T-helper 22 cell (primary cell): ENCODE measurements at places on chromosomes 1 and 21.

- no peak for DNase-seq
Measured at GRCh38 chr1:2413495-2414296, 1.3 kb upstream of the PEX10 start.

DNA sequence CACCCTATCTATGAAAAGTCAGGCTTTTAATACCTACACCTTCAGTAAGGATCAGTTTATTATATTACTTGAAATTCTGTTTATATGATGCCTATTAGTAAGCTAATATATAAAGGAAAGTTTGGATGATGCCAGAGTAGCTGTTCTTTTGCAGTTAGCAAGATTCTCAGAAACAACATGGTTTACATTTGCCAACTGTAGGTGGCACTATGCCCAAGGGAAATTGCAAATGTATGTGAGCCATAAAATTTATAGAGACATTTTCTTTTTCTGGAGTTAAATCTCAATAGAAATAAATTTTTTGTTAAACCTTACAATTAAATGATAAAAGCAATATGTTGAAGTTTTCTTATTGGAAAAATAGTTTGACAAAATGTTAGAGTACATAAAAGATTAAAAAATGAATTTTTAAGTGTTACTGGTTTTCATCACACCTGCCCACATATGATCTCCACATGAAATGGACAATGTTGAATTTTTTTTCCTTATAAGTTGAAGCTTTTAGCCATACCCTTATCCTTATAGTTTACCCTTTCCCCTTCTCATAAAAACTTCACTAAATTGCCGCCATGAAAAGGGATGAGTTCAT lies 32.1 kb upstream of the EPHX4 start:
- no peak for DNase-seq

DNA sequence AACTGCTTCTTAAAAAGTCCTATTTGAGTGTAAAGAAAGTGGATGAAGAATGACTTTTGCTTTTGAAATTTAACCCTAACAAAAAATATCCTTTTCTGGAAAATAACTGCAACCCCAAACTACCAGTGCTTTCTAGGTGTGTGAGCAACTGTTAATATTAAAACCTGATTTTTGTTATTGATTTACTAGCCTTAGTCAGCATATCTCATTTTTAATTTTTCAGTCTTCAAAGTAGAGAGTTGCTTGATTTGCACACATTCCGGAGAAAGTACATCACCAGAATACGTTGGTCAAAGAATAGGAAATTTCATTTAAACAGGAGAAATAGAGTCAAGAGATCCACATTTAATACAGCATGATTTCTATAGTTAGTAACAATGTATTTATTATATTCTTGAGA lies 141.8 kb upstream of the ADAMTS5 start:
- no peak for DNase-seq

- DNase-seq = no peak
Measured at GRCh38 chr1:197903196-197903514, 725 bp downstream of the C1orf53 start.

DNA sequence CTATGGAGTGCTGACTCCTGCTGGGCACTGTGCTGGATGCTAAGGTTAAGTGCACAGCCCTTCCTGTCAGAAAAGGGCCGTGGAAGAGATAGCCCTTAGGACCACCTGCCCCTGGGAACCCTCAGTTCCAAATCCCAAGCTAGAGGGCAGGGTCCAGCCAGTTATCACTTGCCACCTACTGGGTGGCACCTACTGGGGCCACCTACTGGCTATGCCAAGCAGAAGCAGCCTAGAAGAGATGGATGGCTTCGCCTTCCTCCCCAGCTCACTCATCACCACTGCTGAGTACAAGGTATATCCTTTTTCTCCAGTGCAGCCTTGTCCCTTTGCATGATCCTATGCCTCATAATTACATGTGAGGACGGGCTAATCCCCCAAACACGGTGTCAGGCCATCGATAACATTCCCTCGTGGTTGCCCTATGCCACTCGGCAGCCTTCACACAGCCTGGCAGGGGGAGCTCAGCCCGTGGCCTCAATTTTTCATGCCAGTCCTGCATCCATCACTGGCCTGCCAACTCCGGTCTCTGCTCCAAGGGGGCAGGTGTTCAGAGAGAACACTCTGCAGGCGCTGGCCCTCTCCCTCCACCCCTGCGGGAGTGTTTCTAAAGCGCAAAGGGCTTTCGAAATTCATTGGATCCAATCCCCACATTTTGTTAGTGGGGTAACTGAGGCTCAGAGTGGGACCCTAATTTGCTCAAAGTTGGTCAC lies 49.0 kb downstream of the SYT2 start:
- DNase-seq = no peak

- DNase-seq = no peak
Measured at GRCh38 chr1:177864538-177865305, 105.1 kb downstream of the SEC16B start.

DNA sequence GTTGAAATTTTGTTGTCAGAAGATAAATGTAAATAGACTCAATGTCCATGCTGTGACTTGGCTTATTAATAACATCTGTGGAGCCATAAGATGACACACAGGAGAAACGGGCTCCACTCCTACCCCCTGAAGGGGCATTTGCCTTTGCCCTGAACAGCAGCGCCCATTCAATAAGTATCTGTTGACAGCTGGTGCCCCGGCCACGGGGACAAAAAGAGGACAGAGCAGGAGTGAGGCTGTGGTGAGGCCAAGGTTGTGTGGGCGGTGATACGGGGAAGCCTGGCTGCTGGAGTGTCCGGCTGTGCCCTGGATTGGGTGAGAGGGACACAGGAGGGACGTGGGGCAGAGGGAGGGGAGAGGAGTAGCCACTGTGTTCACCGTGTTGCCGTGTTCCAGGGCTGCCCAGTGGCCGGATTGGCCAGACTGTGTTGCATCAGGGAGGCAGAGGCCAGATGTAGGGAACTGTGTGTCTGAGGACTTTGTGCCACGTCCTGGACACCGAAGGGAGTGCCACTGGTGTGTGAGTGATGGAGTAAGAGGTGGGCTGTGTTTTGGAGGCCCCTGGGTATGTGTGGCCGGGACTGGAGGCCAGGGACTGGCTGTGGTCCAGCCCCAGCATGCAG lies 15.1 kb downstream of the PRMT2 start:
- no peak for DNase-seq

GRCh38 chr1:179366093-179366800 lies 476 bp downstream of the AXDND1 start:
- DNase-seq = no peak
